ENCODE measurements at places on chromosomes 4 and X. TPM values are rescaled to one million over a fixed set of nuclear protein-coding genes. Genes with fewer than 3 reads are reported as not detected.

Gene ITGB1BP2
- total RNA-seq, result 1.1 TPM

Gene PGAM4
- total RNA-seq, result not detected

Gene KCNE5
- total RNA-seq, result not detected

Gene ARMCX1
- 28.1 TPM for total RNA-seq

Gene LUZP4
- not detected for total RNA-seq

Measured in renal cortical epithelial cell (primary cell).